ENCODE measurements at places on chromosomes 6 and 20. TPM values are rescaled to one million over a fixed set of nuclear protein-coding genes. Genes with fewer than 3 reads are reported as not detected.

DNA sequence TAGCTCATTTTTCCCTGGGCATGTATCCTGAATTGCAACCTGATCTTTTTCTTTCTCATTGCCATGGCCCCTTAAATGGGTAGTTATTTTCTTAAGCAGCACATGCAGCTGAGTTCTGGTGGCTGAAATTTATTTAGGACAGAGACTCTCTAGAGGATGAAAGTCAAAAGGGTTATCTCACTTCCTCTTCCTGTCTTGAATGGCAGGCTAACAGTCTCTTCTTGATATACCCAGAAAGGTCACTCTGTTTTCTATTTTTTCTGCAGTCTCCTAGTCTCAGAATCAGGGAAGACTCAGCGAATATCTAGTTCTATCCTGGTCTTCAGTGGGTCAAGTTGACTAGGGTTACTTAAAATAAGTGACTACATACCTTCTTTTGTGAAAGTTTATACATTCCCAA lies 243.3 kb downstream of the EPHA7 start:
- DNase-seq: no peak

Gene ME1
- total RNA-seq: 12.9 TPM

- DNase-seq: no peak
Observed at GRCh38 chr6:30775104-30775503, 30.8 kb upstream of the IER3 start.

GRCh38 chr6:167739721-167740475 lies 86.8 kb upstream of the AFDN start:
- DNase-seq: no peak

DNA sequence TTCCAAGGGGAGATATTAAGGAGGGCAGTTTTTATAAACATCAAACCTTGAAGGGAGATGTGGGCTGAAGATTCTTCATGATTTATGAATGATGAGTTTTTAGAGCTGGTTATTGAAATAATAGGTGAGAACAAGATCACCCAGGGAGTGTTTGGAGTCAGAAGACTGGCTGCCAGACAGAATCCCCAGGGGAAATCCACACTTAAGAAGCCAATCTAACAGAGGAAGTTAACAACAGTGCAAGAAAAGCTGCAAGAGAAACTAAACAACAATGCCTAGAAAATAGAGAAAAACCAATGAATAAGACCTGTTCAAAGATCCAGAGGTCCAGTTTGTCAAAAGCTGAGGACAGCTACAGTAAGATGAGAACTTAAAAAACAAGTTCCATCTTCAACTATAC lies 167.9 kb upstream of the MAN1A1 start:
- no peak for DNase-seq

DNA sequence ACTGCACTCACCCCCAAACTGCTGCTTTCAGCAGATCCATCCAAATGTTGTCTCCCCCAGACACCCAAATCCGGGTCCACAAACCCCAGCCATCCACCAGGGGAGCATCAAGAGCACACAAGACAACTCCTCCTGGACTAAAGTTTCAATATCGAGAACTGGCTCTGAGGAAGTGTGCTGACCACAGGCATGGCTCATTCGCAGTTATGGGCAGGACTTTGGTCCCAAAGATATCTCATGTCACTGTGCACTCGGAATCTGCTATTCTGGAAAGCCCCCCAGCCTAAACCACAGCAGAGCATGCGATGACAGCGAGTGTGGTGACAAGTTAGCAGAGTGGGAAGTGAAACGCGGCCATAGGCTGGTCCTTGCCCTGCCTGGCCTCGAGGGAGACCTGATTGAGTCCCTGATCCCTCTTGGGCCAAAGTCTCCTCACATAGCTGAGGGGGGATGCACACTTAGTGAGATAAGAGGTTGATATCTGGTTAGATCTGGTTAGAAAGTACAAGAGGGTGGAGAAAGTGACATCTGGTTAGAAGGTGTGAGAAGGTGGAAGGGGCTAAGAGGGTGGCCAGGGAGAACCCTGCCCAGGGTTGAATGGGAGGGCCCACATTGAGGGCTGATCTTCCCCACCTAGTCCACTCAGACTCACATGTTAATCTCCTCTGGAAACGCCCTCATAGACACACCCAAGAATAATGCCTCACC lies 149.7 kb downstream of the MRPL14 start:
- no peak for DNase-seq

- DNase-seq: no peak
Observed at GRCh38 chr6:146985111-146985510, 219.1 kb upstream of the STXBP5 start.

- no peak for DNase-seq
Observed at GRCh38 chr20:9081423-9081966, 12.6 kb downstream of the PLCB4 start.

Gene ZNF391
- total RNA-seq: 2.0 TPM

DNA sequence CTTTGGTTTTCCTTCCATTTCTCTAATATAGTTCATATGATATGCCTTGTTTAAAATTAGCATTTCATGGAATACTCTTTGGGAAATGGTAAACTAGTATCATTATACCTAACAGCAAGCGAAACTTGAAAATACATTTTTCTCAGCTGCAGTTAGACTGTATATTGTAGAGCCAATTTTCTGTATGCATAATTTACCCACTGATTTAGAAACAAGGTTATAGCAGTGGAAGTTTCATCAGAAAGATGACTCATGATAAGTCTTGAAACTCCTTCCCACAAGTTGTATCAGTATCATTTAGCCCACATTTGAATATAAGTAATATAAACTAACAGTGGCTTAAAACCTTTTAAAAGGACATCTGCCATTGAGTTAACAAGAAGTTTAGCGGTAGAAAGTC lies 164.8 kb upstream of the BMP5 start:
- DNase-seq: no peak

Gene WFDC10B
- 1.2 TPM for total RNA-seq

DNA sequence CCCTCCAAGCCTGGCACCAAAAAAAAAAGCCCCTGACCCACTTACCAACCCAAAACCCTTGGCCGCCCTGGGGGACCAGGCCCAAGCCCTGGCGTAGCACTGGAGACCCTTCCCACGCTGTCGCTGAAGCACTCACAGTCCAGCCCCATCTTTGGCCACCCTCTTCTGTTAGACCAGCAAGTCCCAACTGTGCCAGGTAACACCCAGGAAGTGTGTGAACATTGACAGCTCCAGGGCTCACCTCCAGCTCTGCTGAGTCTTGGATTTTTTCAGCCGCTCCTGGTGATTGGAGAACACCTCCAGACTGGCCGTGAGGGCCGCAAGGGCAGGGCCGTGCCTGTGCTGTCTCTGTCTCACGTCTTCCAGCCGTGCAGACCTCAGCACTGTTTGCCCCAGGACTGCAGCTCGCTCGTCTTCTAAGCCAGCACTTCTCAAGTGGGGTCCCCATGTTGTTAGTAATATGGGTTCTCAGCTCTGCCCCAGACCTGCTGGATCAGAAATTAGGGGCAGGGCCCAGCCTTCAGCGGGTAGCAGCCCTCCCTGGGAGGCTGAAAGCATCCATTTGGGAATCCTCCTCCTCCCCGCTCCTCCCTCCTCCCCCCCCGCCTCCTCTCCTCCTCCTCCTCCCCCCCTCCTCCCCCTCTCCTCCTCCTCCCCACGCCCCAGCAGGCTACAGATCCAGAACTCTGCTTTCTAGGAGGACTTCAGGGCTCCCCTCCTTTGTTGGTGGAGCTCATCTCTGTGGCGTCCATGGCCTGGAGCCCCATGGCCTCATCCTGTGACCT lies 18.1 kb downstream of the NPEPL1 start:
- no peak for DNase-seq

- no peak for DNase-seq
Observed at GRCh38 chr6:139706912-139707311, 332.5 kb upstream of the CITED2 start.

- no peak for DNase-seq
Observed at GRCh38 chr6:149964308-149965193, 808 bp downstream of the ULBP1 start.

GRCh38 chr6:130742131-130742681 lies 85.0 kb upstream of the SMLR1 start:
- no peak for DNase-seq

DNA sequence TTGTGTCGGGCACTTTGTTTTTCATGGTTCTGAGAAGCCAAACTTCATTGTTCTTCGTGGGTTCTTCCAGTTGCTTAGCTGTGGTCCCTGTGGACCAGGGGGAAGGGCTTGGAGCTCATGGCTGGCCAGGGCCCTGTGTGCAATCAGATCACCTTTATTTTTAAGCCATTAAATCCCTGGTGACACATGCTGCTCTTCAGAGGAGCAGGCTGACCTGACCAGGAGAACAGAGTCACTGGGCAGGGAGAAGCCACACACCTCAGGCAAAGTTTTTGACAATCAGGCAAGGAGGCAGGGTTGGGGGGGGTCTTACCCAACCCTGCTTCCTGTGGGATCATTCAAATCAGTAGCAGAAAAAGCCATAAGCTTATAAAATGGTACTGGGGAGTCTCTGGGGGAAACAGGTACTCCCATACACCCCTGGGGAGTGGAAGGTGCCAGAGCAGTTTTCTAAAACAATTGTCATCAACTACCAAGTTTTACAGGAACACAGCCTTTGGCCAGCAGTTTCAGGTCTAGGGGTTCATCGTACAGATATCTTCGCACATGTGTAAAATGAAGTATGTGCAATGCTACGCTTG lies 37.0 kb upstream of the PREX1 start:
- no peak for DNase-seq

DNA sequence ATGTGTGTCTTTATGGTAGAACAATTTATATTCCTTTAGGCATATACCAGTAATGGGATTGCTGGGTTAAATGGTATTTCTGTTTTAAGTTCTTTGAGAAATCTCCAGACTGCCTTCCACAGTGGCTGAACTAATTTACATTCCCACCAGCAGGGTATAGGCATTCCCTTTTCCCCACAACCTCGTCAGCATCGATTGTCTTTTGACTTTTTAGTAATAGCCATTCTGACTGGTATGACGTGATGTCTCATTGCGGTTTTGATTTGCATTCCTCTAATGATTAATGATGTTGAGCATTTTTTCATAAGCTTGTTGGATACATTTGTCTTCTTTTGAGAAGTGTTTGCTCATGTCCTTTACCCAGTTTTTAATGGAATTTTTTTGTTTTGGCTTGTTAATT lies 5.3 kb upstream of the TASP1 start:
- no peak for DNase-seq

GRCh38 chr20:49560646-49561045 lies 7.3 kb downstream of the PTGIS start:
- no peak for DNase-seq

Gene PTPRT
- total RNA-seq: 8.0 TPM

DNA sequence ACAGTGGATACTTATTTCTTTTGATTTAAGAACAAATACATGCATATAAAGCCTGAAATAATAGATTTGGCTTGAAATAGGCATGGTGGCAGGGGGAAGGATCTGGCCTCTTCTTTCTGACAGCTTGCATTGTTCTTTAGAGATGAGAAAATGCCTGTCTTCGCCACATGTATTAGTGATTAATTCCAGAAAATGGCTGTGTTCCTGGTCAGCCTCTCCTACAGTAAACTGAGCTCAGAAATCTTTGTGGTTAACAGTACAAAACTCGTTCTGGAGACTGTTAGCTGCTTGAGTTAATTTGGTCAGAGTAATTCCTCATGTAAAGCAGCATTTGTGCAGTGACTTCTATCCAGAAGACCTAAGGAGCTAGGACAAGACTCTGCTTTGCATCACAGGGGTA lies 151.5 kb downstream of the EYA4 start:
- no peak for DNase-seq

DNA sequence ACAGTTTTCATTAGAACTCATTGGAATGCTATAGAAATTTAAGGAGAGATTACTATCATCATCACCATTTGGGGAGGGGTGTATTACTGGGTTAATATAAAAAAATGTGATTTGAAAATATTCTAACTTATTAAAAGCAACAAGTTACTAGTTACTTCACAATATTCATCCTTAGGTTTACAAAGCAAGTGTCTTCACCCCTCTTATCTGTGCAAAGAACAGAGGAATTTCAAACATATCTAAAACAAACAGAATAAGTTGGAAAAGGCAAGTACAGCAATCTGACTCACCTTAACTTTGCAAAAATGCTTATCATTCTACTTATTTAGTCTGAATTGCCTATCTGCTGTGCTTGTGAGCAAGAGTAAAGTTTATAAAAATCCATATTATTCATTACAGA lies 32.9 kb downstream of the DCBLD1 start:
- no peak for DNase-seq

- DNase-seq: no peak
Observed at GRCh38 chr6:41546475-41546865, 289 bp downstream of the FOXP4 start.

- no peak for DNase-seq
Observed at GRCh38 chr6:7112741-7113313, 5.1 kb downstream of the RREB1 start.

Gene NQO2
- total RNA-seq: 22.4 TPM

- no peak for DNase-seq
Observed at GRCh38 chr20:25338112-25339023, 52.3 kb downstream of the ABHD12 start.

- DNase-seq: no peak
Observed at GRCh38 chr6:162857326-162857725, 129.6 kb downstream of the PACRG start.

Gene XKR7
- total RNA-seq: 0.06 TPM

DNA sequence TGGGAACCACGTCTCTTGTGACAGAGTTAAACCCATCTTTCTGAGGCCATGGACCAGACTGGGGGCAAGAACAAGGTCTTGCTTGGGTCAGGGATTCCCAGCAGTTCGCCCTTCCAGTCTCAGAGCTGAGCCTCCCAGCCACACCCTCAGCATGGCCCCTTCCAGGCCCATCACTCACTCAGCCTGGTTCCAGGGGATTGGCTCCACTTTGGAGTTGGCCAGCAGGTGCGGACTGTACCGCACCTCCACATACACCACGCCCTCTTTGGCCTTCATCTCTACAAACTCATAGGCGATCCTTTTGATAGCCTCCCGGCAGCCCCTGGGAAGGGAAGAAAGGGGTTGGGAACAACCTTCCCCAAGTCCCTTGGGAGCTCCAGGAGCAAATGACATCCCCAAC lies 25.2 kb downstream of the ADA start:
- no peak for DNase-seq

GRCh38 chr6:131744432-131745287 lies 33.8 kb upstream of the CTAGE9 start:
- no peak for DNase-seq

DNA sequence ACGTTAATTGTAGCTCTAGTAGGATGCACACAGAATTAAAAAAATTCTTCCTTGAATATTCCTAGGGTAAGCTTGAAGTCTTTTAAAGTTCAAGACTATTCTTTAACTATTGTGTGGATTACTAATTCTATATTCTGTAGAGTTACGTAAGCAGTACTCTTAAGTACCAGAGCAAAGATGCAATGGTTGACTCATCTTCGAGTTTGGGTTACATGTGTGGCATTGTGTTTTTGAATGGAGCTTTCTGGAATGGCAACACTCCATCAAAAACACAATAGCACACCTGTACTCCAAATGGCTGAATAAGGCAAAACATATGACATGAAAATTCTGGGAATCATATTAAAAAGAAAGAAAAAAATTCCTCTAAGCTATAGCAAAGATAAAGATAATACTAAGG lies 33.5 kb upstream of the CEP162 start:
- DNase-seq: no peak

Gene SULF2
- total RNA-seq: 34.6 TPM

Gene EGFL8
- 13.4 TPM for total RNA-seq

GRCh38 chr20:63522981-63523611 lies 2.5 kb downstream of the PPDPF start:
- DNase-seq: peak; percentile 44
